ENCODE measurements at places on chromosomes 5 and 9. TPM values are rescaled to one million over a fixed set of nuclear protein-coding genes. Genes with fewer than 3 reads are reported as not detected.
A peak's percentile ranks its signal among the peaks of the same experiment; 100 is the strongest.

DNA sequence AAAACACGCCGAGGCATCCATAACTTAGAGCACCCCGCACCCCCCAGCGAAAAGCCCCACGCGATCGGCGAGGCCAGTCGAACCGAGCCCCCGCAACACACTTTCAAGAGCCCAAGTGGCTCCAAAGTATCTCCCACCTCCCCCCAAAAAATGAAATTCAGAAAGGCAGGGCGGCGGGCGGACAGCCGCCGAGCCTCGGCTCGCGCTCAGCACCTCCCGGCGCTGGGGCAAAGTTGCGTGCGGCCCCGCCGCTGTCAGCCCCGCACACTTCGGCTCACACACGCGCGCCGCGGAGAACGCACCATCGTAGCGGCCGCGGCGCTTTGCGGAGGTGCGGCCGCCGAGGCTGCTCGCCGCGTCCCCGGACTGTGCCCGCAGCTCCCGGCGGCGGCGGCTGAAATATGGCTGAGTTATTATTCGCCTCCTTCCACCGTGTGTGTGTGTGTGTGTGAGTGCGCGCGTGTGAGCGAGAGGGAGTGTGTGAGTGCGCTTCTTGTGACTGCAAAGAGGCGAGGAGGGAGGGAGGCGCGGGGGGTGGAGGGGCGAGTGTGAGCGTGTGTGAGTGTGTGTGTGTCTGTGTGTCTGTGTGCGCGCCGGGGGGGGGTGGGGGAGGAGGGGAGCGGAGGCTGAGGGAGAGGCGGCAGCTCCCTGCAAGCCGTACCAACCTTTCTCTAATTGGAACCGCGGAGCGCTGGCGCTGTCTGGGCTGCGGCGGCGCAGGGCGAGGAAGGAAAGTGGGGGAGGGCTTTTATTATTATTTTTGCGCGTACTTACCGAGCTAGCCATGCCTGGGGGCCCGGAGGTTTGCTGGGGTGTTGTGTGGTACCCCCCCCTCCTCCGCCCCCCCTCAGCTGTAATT, 599 bp downstream of the MLLT3 start:
- peaks cover 62% of the 10 kb centered on the region for H3K27me3 ChIP-seq
- H3K36me3 ChIP-seq = no peaks in the 10 kb centered on the region
- peaks cover 29% of the 10 kb centered on the region for H3K4me1 ChIP-seq
- H3K27ac ChIP-seq = no peak overlapping the region

DNA sequence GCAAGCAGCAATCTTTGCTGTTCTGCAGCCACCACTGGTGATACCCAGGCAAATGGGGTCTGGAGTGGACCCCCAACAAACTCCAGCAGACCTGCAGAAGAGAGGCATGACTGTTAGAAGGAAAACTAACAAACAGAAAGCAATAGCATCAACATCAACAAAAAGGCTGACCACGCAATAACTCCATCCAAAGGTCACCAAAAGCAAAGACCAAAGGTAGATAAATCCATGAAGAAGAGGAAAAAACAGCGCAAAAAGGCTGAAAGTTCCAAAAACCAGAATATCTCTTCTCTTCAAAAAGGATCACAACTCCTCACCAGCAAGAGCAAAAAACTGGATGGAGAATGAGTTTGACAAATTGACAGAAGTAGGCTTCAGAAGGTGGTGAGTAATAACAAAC, 23.4 kb downstream of the FRMD3 start:
- H3K36me3 ChIP-seq = no peaks in the 10 kb centered on the region
- peaks cover 3% of the 10 kb centered on the region for H3K27me3 ChIP-seq
- H3K27ac ChIP-seq = no peak overlapping the region
- no peak for DNase-seq
- H3K4me3 ChIP-seq = no peak overlapping the region

DNA sequence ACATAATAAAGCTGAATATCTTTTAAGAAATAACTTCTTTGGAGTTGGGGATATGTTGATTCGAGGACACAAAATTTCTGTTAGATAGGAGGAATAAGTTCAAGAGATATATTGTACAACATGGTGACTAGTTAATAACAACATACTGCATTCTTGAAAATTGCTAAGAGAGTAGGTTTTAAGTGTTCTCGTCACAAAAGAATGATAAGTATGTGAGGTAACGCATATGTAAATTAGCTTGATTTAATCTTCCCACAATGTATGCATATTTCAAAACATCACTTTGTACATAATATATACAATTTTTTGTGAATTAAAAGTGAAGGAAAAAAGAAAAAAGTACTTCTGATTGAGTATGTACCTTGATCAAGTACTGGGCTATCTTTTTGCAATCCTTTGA, 428.0 kb upstream of the TRPC7 start:
- peaks cover 10% of the 10 kb centered on the region for H3K36me3 ChIP-seq
- no peak overlapping the region for H3K4me3 ChIP-seq
- DNase-seq = no peak

DNA sequence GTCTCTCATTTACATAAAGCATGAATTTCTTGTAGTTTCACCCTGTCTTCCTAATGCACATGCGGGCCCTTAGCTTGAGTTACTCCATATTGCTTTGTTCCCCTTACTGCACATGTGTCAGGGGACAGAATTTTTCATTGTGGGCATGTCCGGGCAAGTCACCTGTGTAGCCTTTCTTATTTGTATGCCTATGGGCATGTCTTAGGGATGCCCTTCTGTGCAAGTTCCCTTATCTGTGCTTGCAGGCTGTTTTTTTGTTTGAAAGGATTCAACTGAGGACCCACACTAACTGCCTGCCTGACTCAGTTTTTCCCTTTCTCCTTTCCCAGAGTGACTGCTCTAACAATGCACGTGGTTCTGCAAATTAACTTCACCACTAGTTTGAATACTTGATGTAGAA, 161.7 kb downstream of the YTHDC2 start:
- no peaks in the 10 kb centered on the region for H3K27me3 ChIP-seq
- DNase-seq = no peak
- peaks cover 27% of the 10 kb centered on the region for H3K4me1 ChIP-seq
- no peak overlapping the region for H3K4me3 ChIP-seq

DNA sequence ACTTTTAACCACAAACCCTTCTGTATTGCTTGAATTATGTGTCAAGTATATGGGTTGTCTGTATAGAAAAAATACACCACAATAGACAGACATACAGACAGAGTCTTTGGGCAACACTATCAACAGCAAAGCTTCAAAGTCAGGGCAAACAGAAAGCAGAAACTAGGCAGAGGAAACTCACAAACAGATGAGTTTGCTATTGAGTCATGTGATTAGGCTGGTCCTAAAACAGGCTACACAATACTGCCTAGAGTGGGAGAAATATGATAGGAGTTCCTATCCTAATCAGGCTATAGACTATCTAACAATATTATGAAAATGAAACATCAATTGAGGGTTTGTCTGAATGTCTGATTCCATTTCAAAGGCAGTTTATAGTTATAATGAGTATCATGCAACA, 156.4 kb downstream of the EDIL3 start:
- DNase-seq = no peak
- H3K27ac ChIP-seq = no peak overlapping the region
- no peaks in the 10 kb centered on the region for H3K27me3 ChIP-seq
- H3K4me3 ChIP-seq = no peak overlapping the region
- no peaks in the 10 kb centered on the region for H3K36me3 ChIP-seq
- peaks cover 6% of the 10 kb centered on the region for H3K4me1 ChIP-seq

DNA sequence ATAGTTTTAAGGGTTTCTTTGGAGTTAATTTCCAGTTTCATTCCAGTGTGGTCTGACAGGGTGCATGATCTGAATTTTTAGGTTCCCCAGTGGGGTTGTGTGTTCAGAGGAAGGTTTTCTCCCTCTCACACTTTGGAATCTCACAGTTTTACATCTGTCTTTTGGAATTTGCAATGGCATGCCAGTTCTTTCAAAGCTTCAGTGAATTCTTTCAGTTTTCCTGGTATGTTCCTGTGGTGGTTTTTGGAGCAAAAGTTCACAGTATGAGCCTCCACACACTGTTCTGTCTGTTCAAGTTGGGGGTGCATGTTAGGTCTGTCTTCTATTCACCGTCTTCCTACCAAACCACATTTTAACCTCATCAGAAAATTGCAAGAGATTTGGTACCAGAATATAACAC, 624.2 kb downstream of the KCTD16 start:
- H3K4me1 ChIP-seq = peaks cover 7% of the 10 kb centered on the region
- peak overlapping the region; percentile 6 for H3K27ac ChIP-seq
- no peak overlapping the region for H3K4me3 ChIP-seq
- no peak for DNase-seq
- no peaks in the 10 kb centered on the region for H3K27me3 ChIP-seq

DNA sequence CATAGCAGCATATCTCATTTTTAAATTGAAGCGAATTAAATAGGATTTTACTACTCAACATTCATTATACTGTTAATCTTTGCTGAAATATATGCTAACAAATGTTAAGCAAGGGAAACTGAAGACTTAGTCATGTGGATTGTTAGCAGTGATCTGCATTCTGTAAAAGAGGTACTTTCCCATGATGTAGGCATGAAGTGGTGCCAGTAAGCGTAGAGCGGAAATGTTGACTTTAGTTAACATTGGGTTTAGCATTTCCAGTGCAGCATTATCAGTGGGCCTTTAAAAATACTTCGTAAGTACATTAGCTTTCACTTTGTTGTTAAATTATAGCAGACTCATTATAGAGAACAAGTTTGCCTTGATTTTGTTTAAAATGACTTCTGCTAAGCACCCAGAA, 130.3 kb downstream of the CDC42SE2 start:
- no peaks in the 10 kb centered on the region for H3K27me3 ChIP-seq
- H3K4me1 ChIP-seq = no peaks in the 10 kb centered on the region
- no peak overlapping the region for H3K4me3 ChIP-seq

- DNase-seq = no peak
- no peak overlapping the region for H3K27ac ChIP-seq
- no peaks in the 10 kb centered on the region for H3K4me1 ChIP-seq
- H3K36me3 ChIP-seq = no peaks in the 10 kb centered on the region
Observed at GRCh38 chr5:39599721-39600431, 175.1 kb upstream of the DAB2 start.

- no peak for DNase-seq
- peaks cover 11% of the 10 kb centered on the region for H3K4me1 ChIP-seq
- peaks cover 22% of the 10 kb centered on the region for H3K27me3 ChIP-seq
- no peak overlapping the region for H3K27ac ChIP-seq
- H3K36me3 ChIP-seq = no peaks in the 10 kb centered on the region
- H3K4me3 ChIP-seq = no peak overlapping the region
Observed at GRCh38 chr9:69675563-69675962, 3.4 kb upstream of the APBA1 start.

- no peak overlapping the region for H3K4me3 ChIP-seq
- H3K36me3 ChIP-seq = no peaks in the 10 kb centered on the region
- no peak for DNase-seq
- H3K4me1 ChIP-seq = peaks cover 12% of the 10 kb centered on the region
Observed at GRCh38 chr9:126488881-126489404, 124.8 kb upstream of the LMX1B start.

DNA sequence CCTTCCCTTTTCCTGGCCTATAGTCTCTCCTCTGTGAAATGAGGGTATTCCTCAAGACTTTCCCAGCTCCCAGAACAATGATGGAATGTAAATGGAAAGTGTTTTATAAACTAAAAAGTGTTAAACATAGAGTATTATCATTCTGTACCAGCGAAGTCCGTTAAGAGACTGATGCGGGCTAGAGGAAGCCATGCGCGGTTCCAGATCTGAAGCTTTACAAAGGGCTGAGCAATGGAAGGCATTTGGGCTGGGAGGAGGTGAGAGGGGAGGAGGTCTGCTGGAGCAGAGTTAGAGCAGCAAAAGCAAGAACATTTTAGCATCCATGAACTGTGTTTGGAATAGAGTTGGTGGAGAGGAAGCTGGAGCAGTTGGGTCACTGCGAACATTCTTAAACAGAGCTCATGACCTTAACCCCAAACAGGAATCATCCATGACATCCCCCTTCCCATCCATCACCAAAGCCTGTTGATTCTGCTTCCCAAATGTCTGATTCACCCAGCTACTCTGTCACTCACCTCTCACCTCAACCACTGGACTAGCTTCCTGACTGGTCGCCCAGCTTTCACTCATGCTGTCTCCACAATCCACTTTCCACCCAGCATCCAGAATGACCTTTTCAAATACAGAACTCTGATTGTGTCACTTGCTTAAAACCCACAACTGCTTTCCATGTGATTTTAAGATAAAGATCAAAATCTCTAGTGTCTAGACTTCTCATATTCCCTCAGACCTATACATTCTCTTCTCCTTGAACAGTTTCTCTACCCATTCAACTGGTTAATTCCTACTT, 37.1 kb downstream of the CDK5RAP2 start:
- H3K4me3 ChIP-seq = no peak overlapping the region
- no peak overlapping the region for H3K27ac ChIP-seq
- peaks cover 48% of the 10 kb centered on the region for H3K36me3 ChIP-seq

Gene SLC9A3
- 1.7 TPM for total RNA-seq

Gene SLC36A2
- total RNA-seq = not detected

Gene TRPM3
- total RNA-seq = 5.4 TPM
